ENCODE measurements at places on chromosomes 2 and 18. TPM values are rescaled to one million over a fixed set of nuclear protein-coding genes. Genes with fewer than 3 reads are reported as not detected.
A peak's percentile ranks its signal among the peaks of the same experiment; 100 is the strongest.

- DNase-seq: no peak
Observed at GRCh38 chr2:25000503-25001324, 29.0 kb upstream of the DNAJC27 start.

DNA sequence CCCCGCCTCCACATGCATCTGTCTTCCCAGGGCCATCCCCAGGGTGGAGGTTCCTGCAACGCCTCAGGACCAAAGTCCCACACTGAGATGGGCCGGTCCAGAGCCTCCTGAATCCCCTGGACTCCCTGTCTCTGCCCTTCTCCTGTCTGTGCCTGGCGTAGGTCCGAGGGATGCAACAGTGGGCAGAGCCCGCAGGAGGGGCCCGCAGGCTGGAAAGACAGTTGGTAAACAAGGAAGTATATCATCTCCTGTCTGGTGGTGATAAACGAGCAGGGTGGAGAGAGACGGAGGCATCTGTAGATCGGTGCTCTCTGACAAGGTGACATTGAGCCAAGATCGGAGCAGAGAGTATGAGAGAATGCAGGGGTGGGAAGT is 72.6 kb upstream of the RAB6C start:
- DNase-seq: no peak

DNA sequence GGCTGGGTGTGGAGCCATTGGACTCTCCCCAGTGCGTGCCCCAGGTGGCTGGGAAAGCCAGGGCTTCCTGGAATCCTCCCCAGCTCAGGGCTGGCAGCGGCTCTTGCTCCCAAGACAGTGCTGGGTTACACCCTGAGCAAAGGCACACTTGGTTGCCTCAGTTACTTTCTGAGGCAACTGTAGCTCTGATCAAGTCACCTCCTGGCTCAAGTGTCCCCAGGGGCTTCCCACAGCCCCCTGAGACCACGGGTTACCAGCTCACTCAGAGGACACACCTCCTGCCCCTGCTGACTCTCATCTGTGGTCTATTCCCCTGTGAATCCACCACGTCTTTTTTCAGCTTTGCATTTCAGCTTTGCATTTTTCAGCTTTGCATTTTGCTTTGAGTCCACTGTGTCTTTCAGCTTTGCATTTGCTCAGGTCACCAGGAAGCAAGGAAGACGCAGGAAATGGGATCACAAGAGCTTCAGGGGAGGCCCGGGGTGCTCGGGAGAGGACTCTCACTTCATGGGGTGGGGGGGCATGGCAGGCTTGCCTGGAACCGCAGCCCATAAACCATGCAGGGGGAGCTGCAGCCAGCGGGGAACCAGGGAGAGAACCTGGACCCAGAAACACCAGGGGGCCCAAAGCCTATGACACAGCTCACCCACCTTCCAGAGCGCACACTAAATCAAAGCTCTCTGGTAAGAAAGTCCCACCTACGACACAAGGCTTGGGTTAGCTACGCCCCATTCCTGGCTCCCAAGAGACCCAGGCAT is 138.0 kb upstream of the ASB18 start:
- no peak for DNase-seq

DNA sequence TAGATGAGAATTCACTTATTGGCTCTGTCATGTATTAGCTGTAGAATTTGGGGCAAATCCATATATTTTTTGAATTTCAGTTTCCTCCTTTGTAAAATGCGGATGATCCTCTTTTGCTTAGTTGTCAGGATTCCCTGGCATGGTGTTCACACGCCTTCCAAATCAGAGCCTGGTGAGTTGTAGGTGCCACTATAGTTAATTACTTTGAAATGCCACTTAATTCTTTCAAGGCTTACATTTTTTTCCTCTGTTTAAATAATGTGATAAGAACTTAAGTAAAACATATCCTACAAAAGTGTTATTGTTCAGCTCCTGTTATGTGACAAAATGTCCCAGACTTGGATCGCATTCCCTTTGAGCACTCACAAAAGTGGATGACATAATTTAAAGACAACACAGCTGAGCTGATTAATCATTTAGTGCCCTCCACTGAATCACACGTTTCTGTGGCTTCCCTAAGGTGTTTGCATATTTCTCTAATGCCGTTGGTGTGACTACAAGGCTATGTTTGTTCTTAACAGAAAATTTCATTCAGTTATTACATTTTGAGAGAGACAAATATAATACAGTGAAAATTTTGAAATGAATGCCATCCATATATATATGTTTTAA is 471.2 kb upstream of the CHST9 start:
- DNase-seq: no peak

GRCh38 chr2:143468341-143468888 is 339.2 kb downstream of the ARHGAP15 start:
- no peak for DNase-seq

GRCh38 chr2:127145280-127145895 is 38.4 kb upstream of the BIN1 start:
- no peak for DNase-seq

GRCh38 chr2:178287652-178288344 is 93.5 kb downstream of the OSBPL6 start:
- DNase-seq: no peak

DNA sequence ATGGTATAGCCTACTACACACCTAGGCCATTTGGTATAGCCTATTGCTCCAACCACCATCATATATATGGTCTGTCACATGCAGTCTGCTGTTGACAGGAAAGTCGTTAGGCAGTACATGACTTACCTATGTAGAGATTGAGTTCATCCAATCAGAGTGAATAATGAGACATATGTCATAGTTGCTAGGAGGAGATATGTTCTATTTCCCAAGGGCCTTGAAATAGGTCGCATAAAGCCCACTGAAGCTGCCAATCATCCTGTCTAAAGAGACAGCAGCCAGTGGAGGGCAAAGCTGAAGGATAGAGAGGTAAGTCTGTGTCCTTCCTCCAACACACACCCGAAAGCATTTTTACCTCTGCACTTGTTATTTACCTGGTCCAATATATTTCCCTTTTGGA is 263.4 kb downstream of the PTPRM start:
- DNase-seq: no peak

GRCh38 chr2:98912221-98912851 is 23.7 kb downstream of the CRACDL start:
- peak; percentile 65 for DNase-seq

DNA sequence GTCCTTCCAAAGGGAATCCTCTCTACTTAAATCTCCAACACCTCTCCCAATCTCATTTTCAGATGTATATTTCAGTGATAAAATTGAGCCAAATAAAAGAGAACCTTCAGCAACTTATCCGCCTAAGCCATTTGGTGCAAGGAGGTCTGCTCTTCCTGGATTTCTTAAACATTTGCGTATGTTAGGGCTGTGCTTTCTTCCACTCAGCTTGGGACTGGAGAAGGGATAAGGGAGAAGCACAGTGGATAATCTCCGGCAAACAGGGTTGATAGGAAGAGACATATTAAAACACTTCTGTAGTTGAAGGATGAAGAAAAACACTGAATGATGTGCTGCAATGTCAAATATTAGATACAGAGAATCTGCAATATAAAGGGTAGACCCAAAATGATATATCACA is 796.2 kb downstream of the KCNJ3 start:
- DNase-seq: no peak

GRCh38 chr2:40033781-40034180 is 254.7 kb upstream of the THUMPD2 start:
- no peak for DNase-seq

DNA sequence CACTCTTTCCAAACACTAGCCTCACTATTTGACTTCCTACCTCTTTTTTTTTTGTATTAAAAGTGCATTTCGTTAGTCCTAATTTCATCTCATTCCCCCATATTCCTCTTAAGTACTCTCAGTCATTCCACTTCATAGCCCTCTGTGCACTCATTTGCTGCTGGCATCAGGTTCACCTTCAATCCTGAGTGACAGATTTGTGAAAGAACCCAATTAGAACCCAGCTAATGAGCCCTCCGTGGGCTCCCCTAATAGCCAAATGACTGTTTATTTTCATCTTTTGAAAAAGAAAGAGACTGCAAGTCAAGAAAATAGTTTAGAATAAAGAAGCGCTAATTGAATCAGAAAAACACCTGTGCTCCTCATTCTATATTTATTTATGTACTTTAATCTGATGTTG is 512.1 kb upstream of the LRATD1 start:
- no peak for DNase-seq

DNA sequence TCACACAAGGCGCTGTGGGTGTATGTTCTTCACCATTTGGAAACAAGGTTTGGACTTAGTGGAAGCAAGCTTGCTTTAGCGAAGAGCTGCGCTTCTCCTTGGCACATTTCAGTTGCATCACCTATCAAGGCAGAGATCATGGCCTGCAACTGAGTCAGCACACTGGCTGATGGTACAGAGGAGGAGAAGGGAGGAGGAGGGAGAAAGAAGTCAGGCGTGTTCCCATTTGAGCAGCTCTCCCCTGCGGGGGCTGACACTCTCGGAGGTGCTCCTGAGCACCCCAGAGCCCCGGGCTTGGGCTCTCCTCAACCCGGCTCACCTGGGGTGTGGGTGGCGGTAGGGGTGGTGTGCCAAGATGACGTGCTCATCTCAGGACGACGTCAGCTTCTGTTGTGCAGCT is 6.0 kb upstream of the SERPINB5 start:
- no peak for DNase-seq

DNA sequence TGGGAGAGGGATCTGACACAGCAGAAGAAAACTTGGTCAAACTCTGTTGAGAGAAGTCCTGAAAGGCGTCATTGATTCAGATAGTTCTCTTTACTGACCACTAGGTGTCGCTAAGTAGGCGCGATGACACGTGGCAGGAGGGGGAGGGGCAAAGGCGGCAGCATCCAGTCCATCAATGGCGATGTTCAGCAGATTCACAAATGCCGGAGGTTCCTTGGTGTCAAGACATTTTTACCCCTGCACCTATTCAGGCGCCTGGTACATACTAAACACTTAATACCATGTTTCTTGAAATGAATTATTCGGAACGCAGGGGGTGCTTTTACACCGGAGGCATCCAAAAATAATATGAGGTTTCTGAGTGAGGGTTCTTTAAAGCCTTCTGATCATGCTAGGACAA is 3.0 kb upstream of the PLEK start:
- peak; percentile 86 for DNase-seq

- DNase-seq: no peak
Observed at GRCh38 chr2:106156305-106157296, 37.5 kb downstream of the UXS1 start.

DNA sequence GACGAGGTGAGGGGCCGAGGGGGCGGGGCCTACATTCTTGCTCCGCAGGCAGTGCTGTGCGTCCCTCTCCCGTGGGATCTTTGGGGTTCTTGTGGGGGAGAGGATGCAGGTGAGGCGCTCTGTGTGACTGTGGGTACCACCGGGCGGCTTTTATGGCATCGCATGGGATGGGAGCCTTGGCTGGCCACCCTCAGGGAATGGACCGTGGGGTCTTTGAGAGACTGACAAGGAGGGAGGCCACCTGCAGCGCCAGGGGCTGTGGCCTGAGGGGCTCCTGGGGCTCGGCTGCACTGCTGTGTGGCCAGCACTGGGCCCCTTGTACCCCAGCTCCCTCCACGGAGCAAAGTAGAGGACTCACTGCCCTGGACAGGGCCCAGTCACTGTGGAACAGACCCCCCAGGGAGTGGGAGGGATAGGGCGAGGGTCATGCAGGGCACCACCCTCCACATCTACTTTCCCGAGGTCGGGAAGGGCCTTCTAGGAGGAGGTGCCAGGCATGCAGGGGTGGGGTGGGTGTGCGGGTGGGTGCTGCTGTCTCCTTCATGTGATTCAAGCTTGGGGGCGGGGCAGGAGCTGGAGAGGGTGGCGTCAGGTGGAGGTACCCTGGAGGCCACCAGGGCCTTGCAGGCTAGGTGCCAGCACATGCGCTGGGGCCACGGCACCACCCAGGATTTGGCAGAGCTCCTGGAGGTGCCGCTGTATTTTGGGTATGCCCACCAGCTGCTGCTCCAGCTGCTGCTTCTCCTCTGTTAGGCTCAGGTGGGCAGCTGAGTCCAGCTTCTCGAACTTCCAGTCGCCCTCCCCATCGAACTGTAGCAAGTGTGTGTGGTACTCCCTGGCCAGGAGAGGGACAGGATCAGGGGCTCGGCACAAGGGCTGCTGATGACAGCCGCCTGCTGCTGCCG is 1072.4 kb downstream of the RPIA start:
- DNase-seq: peak; percentile 69

GRCh38 chr2:69315160-69315761 is 71.8 kb downstream of the GFPT1 start:
- DNase-seq: no peak

DNA sequence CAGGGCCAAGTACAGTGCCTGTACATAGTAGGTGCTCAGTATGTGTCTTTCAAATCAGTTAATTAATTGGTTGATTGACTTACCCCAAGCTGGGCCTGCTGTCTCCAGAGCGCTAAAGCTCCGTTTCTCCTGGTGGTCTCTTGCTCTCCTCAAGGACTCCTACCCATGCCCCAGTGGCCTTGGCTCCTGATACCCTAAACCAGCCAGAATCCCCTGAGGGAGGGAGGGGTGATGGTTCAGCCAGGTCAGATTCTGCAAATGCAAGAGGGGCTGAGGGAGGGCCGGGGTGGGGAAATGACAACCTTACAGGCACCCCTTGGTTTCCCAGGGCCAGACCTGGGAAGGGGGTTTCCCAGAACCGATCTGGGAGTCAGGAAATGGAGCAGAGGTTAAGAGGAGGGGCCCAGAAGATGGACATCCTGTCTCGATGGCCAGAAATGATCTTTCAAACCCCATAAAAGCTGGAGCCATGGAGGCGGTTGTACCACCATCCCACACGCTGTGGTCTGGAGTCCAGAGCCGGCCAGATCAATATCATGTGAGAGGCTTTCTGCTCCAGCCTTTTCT is 209.1 kb downstream of the TNS1 start:
- DNase-seq: no peak

DNA sequence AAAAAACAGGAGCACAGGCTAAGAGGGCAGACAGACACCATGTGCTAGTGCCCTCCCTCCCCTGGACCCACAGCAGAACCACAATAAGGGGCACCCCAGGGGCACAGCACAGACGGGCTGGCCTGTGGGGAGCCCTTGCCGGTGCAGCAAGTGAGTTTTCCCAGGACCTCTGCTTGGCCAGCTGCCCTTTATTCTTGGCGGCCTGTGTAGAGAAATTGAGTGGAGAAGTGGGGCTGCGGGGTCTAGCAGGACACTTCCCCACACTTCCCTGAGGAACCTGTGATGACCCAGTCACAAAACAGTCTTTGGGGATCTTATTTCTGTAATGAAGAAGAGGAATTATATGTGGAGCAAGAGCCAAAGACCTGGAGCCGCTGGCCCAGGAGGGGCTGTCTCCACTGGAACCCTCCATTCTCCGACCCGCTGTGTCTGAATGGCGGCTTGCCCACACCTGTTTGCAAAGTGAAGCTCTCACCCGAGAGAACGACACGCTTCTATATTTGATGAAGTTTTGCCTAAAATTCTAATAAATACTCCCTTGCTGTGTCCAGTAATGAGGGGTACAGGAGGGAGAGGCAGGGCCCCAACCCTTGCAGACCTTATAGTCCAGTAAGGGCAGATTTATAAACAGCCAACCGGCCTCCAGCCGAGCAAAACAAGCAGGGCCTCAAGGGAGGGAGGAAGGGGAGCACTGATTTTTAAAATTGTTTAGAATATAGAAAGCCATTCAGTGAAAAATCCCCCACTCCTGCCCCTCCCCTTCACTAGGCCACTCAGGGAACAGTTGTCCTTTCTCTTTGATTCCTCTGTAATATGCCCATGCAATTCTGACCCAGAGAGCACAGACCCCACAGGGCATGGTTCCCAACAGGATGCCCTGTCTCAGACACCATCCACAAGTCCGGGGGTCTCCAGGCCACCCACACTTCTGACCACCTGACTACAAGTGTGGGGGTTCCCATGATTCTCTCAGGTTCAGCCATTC is 44.7 kb upstream of the SNED1 start:
- DNase-seq: peak; percentile 44

The FBLN7 gene
- 0.99 TPM for total RNA-seq

The LGALSL gene
- total RNA-seq: 9.8 TPM

The SERPINB3 gene
- not detected for total RNA-seq

The DLX1 gene
- total RNA-seq: 1.1 TPM

The DNAH6 gene
- total RNA-seq: 0.55 TPM

The ARHGEF33 gene
- 1.4 TPM for total RNA-seq

The ADD2 gene
- total RNA-seq: 1.3 TPM

The SGPP2 gene
- 1.1 TPM for total RNA-seq

Data from sigmoid colon (tissue), 7 donors.